ENCODE measurements at places on chromosomes 7 and 10.

DNA sequence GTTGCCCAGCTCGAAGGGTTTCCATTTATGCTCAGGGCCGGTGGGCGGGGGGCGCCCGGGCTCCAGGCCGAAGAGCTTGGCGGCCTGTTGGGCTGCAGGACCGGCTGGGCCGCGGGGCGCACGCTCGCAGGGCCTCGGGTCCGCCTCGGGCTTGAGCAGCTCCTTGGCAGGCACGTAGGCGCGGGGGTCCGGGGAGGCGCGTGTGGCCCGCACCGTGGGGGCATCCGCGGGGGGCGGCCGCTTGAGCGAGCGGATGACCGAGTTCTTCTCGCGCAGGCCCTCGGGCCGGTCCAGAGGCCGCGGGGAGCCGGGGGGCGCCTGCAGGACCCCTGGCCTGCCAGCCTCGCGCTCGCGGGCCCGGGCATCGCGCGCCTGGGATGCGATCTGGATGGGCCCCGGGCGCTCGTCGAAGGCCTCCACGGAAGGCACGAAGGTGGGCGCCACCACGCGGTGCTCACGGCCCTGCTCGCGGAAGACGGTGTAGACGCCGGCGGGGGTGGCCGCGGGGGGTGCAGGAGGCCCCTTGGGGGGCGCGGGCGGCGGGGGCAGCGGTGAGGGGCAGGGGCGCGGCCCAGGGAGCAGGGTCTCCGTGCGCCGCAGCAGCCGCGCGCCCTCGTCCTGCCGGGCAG lies 35.2 kb downstream of the TNRC18 start:
- peaks cover 15% of the 10 kb centered on the region for H3K4me1 ChIP-seq
- no peak overlapping the region for H3K27ac ChIP-seq
- no peak overlapping the region for H3K4me3 ChIP-seq

- no peak for DNase-seq
- H3K4me1 ChIP-seq: no peaks in the 10 kb centered on the region
- H3K36me3 ChIP-seq: no peaks in the 10 kb centered on the region
- H3K27ac ChIP-seq: no peak overlapping the region
Measured at GRCh38 chr7:29877196-29877595, 70.9 kb downstream of the WIPF3 start.

- no peaks in the 10 kb centered on the region for H3K36me3 ChIP-seq
- H3K4me3 ChIP-seq: no peak overlapping the region
- no peak for DNase-seq
- H3K4me1 ChIP-seq: no peaks in the 10 kb centered on the region
- H3K27ac ChIP-seq: no peak overlapping the region
Measured at GRCh38 chr10:88651101-88651551, 13.1 kb upstream of the LIPF start.

GRCh38 chr10:96587264-96588059 lies 650 bp upstream of the TM9SF3 start:
- H3K4me3 ChIP-seq: peak overlapping the region; percentile 96
- peak overlapping the region; percentile 97 for H3K27ac ChIP-seq
- no peaks in the 10 kb centered on the region for H3K36me3 ChIP-seq

- no peak for DNase-seq
- no peak overlapping the region for H3K27ac ChIP-seq
- H3K4me1 ChIP-seq: no peaks in the 10 kb centered on the region
- no peaks in the 10 kb centered on the region for H3K36me3 ChIP-seq
- H3K4me3 ChIP-seq: no peak overlapping the region
Measured at GRCh38 chr10:120931423-120931822, 80.3 kb downstream of the WDR11 start.

- H3K36me3 ChIP-seq: no peaks in the 10 kb centered on the region
- no peak overlapping the region for H3K4me3 ChIP-seq
- H3K27ac ChIP-seq: no peak overlapping the region
- DNase-seq: no peak
- no peaks in the 10 kb centered on the region for H3K27me3 ChIP-seq
Measured at GRCh38 chr10:65534771-65535170, 1391.1 kb upstream of the LRRTM3 start.

DNA sequence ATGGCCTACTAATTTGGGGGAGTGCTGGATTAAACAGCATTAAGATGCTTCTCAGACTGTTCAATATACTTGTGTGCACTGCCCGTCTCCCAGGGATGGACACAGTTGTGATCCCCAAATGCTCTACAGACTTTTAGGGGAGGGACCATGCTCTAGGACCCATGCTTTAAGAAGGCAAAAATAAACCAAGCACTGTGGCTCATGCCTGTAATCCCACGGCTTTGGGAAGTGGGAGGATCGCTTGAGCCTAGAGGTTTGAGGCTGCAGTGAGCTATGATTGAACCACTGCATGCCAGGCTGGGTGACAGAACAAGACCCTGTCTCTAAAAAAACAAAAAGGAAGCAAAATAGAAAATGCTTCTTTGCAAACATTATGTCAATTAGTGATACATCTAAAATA lies 102.6 kb downstream of the VOPP1 start:
- no peaks in the 10 kb centered on the region for H3K4me1 ChIP-seq
- no peak for DNase-seq
- H3K4me3 ChIP-seq: no peak overlapping the region
- no peaks in the 10 kb centered on the region for H3K27me3 ChIP-seq
- peaks cover 13% of the 10 kb centered on the region for H3K36me3 ChIP-seq
- H3K27ac ChIP-seq: no peak overlapping the region

- DNase-seq: no peak
- no peaks in the 10 kb centered on the region for H3K36me3 ChIP-seq
- no peaks in the 10 kb centered on the region for H3K27me3 ChIP-seq
- H3K4me3 ChIP-seq: no peak overlapping the region
Measured at GRCh38 chr10:86343761-86344160, 22.8 kb downstream of the GRID1 start.

DNA sequence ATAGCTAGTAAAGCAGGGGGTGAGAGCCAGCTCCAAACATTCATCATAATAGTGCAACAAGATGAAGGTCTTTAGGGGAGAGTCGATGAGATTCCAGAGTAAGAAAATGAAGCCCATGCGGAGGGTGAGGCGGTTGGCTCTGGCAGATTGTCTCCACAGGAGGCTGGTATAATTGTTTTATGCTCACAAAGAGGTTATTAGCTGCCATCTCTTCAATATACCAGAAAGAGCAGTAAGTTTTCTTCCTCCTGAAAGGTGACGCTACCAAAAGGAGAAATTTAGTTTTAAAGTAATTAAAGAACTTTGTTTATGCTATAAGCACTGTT lies 59.2 kb upstream of the KCNIP2 start:
- no peak overlapping the region for H3K27ac ChIP-seq
- no peak overlapping the region for H3K4me3 ChIP-seq
- H3K36me3 ChIP-seq: peaks cover 5% of the 10 kb centered on the region
- DNase-seq: no peak
- no peaks in the 10 kb centered on the region for H3K4me1 ChIP-seq

DNA sequence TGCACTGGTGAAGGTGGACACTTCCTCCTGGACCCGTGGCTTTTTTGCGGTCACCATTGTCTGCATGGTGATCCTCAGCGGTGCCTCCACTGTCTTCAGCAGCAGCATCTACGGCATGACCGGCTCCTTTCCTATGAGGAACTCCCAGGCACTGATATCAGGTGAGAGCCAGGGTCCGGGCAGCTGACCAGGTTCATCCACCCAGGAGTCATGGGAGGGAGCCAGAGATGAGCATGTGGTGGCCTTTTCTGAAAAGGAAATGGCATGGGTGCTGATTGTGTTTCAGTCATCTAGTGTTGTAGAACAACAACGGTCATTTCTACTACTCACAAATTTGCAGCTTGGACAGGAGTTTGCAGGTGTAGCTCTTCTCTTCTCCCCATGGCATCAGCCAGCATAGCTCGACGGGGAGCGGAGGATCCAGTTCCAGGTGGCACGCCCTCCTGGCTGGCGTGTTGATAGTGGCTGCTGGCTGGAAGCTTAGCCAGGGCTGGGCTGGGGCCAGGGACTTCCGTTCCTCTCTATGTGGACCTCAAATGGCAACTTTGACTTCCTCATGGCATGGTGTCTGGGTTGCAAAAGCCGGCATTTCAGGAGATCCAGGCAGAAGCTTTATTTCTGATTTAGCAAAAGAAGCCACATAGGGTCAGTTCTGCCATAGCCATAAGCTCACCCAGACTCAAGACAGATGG lies 32.7 kb downstream of the SLC29A3 start:
- peaks cover 3% of the 10 kb centered on the region for H3K36me3 ChIP-seq
- no peak overlapping the region for H3K27ac ChIP-seq
- H3K4me1 ChIP-seq: no peaks in the 10 kb centered on the region
- DNase-seq: no peak

GRCh38 chr7:81408728-81409127 lies 361.1 kb downstream of the HGF start:
- no peak overlapping the region for H3K27ac ChIP-seq
- DNase-seq: no peak
- no peaks in the 10 kb centered on the region for H3K4me1 ChIP-seq

- H3K27ac ChIP-seq: peak overlapping the region; percentile 86
- H3K36me3 ChIP-seq: peaks cover 11% of the 10 kb centered on the region
- no peak for DNase-seq
- no peaks in the 10 kb centered on the region for H3K27me3 ChIP-seq
- H3K4me1 ChIP-seq: peaks cover 5% of the 10 kb centered on the region
Measured at GRCh38 chr7:73519867-73520672, 2.0 kb downstream of the BAZ1B start.

- H3K4me3 ChIP-seq: no peak overlapping the region
- H3K4me1 ChIP-seq: no peaks in the 10 kb centered on the region
- no peaks in the 10 kb centered on the region for H3K36me3 ChIP-seq
- H3K27me3 ChIP-seq: no peaks in the 10 kb centered on the region
- DNase-seq: no peak
- no peak overlapping the region for H3K27ac ChIP-seq
Measured at GRCh38 chr10:31792745-31793144, 135.9 kb downstream of the ARHGAP12 start.

DNA sequence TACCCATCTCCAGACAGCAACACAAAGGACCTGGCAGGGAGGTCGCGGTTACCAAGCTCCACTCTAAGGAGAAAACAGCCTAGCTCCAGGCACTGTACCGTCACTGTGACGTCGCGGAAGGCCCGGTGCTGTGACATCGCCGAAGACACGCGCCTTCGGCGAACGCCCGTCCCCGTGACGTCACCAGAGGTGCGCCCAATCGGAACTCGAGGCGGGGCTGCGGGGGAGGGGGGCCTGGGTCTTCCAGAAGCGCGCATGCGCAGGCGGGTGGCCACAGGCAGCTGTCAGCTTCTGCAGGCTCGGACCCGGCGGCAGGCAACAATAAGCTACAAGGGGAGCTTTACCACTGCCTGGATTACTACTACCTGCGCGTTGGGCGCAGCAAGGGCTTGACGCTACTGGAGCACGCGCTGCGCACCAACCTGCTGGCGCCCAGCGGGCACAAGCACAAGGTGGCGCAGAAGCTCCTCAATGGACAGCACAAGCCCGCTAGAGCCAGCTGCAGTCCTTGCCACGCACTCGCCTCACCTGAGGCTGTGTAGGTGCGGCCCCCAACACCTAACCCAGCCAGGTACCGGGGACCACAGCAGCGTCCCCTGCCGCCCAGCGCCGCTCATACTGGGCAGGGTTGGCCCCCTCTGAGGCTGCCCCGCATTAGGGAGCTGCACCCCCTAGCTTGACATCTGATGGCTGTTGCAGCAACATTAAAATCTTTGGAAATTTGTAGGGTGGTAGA lies 208.4 kb downstream of the TPST1 start:
- H3K4me3 ChIP-seq: peak overlapping the region; percentile 72
- DNase-seq: peak; percentile 88
- H3K4me1 ChIP-seq: no peaks in the 10 kb centered on the region
- no peak overlapping the region for H3K27ac ChIP-seq
- H3K36me3 ChIP-seq: no peaks in the 10 kb centered on the region

DNA sequence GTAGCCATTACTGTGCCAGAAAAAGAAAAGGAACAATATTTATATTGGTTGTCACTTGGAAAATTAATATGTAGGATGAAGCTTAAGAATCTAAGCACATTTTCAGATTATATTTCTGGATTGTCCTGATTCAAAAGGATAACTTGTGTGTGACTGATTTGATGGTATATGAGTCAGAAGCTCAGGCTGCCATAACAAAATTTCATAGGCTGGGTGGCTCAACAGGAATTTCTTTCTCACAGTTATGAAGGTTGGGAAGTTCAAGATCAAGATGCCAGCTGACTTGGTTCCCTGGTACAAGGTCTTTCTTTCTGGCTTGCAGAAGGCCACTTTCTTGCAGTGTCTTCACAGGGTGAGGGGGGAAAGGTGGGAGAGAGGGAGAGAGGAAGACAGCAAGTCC lies 108.5 kb downstream of the ST7 start:
- H3K4me1 ChIP-seq: peaks cover 7% of the 10 kb centered on the region
- H3K27me3 ChIP-seq: no peaks in the 10 kb centered on the region
- no peak for DNase-seq

DNA sequence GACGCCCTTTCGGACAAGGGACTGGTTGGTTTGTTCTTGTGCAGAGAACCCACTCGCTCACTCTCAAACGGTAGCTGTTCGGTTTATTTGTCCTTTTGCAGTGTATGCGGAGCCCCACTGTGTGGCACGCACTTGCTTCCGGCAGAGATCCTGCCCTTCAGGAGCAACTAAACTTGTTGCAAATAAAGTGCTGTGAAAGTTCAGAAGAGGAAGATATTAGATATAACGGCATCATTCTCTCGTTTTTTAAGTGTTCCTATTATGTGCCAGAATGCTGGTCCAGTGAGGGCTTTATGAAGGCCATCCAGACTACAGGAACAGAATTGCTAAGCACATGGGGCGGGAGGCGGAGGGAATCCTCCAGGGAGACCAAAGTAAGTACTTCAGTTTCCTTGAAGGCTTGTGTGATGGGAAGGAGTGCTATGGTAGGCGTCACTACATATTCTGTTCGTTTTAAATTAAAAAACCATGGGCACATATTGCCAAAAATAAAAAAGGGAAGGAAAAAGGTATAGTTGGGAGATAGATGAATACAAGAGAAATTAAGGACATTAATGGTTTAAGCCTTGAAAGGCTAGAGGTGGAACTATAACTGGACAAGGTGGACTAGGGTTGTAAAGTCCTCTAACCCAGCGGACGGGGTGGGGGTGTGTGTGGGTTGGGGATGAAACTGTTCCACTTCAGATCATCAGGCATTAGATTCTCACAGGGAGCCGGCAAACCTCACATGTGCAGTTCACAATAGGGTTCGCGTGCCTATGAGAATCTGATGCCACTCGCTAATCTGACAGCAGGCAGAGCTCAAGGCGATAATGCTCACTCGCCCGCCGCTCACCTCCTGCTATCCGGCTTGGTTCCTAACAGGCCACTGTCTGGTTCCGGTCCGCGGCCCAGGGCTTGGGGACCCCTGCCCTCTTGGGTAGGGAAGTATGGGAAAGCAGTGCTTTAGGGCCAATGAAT lies 704 bp upstream of the ERLIN1 start:
- peaks cover 13% of the 10 kb centered on the region for H3K4me1 ChIP-seq
- H3K4me3 ChIP-seq: peak overlapping the region; percentile 70
- no peak for DNase-seq
- H3K27ac ChIP-seq: peak overlapping the region; percentile 83
- no peaks in the 10 kb centered on the region for H3K27me3 ChIP-seq

Data from ascending aorta (tissue), 2 donors.